ENCODE measurements at places on chromosomes 7 and 10.

- DNase-seq: no peak
Observed at GRCh38 chr7:3991731-3992231, 690.3 kb upstream of the FOXK1 start.

- DNase-seq: no peak
Observed at GRCh38 chr7:114687238-114687637, 234.7 kb upstream of the MDFIC start.

GRCh38 chr10:88926566-88927415, 25.8 kb downstream of the ACTA2 start:
- no peak for DNase-seq

DNA sequence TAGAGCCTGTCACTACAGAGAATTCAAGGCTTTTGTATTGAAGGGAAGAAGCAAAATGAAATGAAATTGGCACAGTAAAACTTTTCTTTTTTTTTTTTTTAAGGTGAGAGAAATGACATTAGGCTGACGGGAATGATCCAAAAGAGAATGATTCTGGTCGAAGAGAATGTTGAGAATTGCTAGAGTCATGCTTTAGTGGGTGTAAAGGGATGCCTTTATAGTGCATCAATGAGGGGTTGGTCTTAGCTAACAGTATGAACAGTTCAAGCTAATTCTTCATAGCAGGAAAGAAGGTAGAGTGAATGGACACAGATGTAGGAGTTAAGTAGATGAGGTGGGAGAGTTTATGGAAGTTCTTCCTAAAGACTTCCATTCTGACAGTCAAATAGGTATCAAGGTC, 32.3 kb upstream of the LSM8 start:
- no peak for DNase-seq

GRCh38 chr10:124249812-124250432, 156.5 kb upstream of the CHST15 start:
- no peak for DNase-seq

GRCh38 chr10:103776878-103777591, 78.3 kb downstream of the SH3PXD2A start:
- no peak for DNase-seq

GRCh38 chr7:70944516-70944915, 187.4 kb upstream of the GALNT17 start:
- no peak for DNase-seq

Data from GOT3 (cell line).